Right atrium auricular region (tissue), 2 donors: ENCODE measurements at places on chromosomes 4 and X. TPM values are rescaled to one million over a fixed set of nuclear protein-coding genes. Genes with fewer than 3 reads are reported as not detected.

DNA sequence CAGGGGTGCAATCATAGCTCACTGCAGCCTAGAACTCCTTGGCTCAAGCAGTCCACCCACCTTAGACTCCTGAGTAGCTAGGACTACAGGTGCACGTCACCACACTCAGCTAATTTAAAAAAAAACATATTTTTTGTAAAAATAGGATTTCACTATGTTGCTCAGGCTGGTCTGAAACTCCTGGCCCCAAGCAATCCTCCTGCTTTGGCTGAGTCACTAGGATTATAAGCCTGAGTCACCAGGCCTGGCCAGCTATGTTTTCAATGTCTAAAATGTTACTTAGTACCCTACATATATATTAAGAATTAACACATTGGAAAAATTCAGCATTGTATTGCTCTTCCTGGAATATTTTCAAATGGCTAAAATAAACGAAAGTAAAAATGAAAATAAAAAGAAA, 37.5 kb downstream of the PNPLA4 start:
- no peaks in the 10 kb centered on the region for H3K36me3 ChIP-seq
- DNase-seq = no peak
- H3K27ac ChIP-seq = no peak overlapping the region
- no peak overlapping the region for H3K4me3 ChIP-seq
- H3K4me1 ChIP-seq = no peaks in the 10 kb centered on the region

GRCh38 chr4:118760493-118760892, 75.3 kb downstream of the METTL14 start:
- H3K4me3 ChIP-seq = no peak overlapping the region
- no peak for DNase-seq
- H3K4me1 ChIP-seq = no peaks in the 10 kb centered on the region
- no peaks in the 10 kb centered on the region for H3K27me3 ChIP-seq
- H3K27ac ChIP-seq = peak overlapping the region; percentile 59

DNA sequence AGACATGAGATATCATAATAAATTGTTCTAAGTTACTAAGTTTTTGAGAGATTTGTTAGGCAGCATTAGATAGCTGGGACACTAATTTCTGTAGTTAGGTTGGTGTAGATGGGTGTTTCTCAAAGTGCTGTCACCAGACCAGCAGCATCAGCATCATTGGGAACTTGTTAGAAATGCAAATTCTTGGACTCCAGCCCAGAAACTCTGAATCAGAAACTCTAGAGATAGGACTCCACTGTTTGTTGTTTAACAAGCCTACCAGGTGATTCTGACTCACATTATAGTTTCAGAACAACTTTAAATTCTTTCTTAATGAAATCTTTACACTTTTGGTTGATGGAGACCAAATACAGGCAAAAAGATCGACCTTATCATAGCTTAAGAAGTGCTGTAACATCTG, 173.7 kb downstream of the PABPC4L start:
- no peaks in the 10 kb centered on the region for H3K27me3 ChIP-seq
- no peak overlapping the region for H3K27ac ChIP-seq
- H3K36me3 ChIP-seq = no peaks in the 10 kb centered on the region
- no peaks in the 10 kb centered on the region for H3K4me1 ChIP-seq
- H3K4me3 ChIP-seq = no peak overlapping the region

The SYTL5 gene
- 0.39 TPM for total RNA-seq

The CLCN3 gene
- 32.9 TPM for total RNA-seq

The GCNA gene
- total RNA-seq = 0.48 TPM

The IL2RG gene
- total RNA-seq = 4.2 TPM
